ENCODE measurements at places on chromosomes 12 and 14. TPM values are rescaled to one million over a fixed set of nuclear protein-coding genes. Genes with fewer than 3 reads are reported as not detected.

DNA sequence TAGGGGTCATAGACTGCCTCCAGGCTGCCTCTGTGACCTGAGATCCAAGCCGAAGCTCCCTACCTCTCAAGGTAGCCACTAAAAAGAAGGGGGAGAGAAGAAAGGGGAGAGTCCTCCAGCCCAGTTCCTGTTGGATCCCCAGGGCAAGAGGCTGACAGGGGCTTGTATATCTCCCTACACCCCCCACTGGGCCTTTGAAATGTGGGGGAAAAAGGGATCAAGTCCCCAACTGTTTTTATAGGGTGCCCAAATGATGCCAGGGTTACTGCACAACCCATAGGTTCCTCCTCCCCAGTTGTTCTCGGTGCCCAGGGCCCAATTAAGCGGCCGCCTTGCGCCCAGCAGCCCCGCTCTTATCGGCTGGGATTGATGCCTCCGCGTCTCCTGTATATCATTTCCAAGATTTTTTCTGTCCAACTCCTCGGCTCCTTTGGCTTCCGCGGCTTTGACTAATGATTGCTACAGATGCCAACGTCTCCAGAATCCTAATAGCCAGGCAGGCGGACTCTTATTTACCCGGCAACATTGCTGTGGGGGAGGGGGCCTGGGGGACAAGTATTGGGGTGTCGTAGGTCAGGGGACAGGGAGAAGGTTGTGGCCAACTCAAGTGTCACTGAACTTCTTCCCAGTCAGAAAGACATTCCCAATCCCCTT, 7.6 kb upstream of the HOXC4 start:
- peaks cover 92% of the 10 kb centered on the region for H3K27me3 ChIP-seq
- no peak overlapping the region for H3K27ac ChIP-seq
- H3K4me1 ChIP-seq, result peaks cover 13% of the 10 kb centered on the region
- no peak for DNase-seq
- no peak overlapping the region for H3K4me3 ChIP-seq

The HPD gene
- total RNA-seq, result not detected

GRCh38 chr14:22460461-22461195, 128.4 kb downstream of the DAD1 start:
- no peaks in the 10 kb centered on the region for H3K27me3 ChIP-seq
- DNase-seq, result no peak
- H3K27ac ChIP-seq, result no peak overlapping the region
- H3K4me1 ChIP-seq, result no peaks in the 10 kb centered on the region
- no peak overlapping the region for H3K4me3 ChIP-seq

DNA sequence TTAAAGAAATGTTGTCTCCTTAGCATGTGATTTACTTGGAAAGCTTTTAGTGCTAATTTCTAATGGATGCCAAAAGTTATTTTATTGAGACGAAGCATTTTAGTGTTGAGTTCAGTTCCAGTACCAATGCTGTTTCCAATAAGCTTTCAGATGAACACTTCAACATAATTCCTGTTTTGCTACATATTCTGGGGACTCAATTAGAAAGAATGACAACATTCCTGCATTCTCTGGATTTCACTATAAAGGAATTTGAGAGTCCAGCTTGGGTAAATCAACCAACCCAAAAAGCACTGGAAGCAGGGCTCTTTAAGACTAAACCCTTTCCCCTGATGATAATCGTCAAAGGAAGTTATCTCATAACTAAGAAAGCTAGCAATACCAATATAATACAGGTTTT, 353.0 kb upstream of the TMTC1 start:
- H3K4me3 ChIP-seq, result no peak overlapping the region
- no peak overlapping the region for H3K27ac ChIP-seq

- no peak for DNase-seq
- no peaks in the 10 kb centered on the region for H3K27me3 ChIP-seq
- peaks cover 84% of the 10 kb centered on the region for H3K4me1 ChIP-seq
- peak overlapping the region; percentile 63 for H3K4me3 ChIP-seq
- peak overlapping the region; percentile 98 for H3K27ac ChIP-seq
- peaks cover 84% of the 10 kb centered on the region for H3K36me3 ChIP-seq
Observed at GRCh38 chr14:61454545-61454944, 133.2 kb downstream of the PRKCH start.

The KLRC3 gene
- total RNA-seq, result not detected

All from activated CD4-positive, alpha-beta T cell treated with anti-CD3 and anti-CD28 coated beads, Interleukin-2, amount 10 ng/mL, durations not matched to agents 24 days and 14 days (primary cell).